ENCODE measurements at places on chromosomes 7 and 10.

DNA sequence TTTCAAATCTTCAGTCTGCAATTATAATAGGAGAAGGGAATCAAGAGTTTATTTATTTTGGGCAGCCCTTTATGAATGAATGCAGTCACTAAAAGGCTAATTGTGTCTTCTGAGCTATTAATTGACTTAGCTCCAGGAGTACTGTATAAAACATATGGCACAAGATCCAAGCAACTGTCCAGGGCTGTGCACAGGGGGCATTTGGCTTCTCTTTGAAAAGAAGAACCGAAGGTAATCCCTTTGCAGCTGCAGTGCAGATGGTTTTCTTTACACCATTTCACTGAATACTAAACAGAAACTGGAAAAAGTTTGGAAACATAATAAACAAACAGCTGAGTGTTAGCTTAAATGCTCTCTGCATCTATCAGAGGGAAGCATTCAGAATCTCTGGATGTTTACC is 282.6 kb upstream of the LRRN3 start:
- no peak for DNase-seq

DNA sequence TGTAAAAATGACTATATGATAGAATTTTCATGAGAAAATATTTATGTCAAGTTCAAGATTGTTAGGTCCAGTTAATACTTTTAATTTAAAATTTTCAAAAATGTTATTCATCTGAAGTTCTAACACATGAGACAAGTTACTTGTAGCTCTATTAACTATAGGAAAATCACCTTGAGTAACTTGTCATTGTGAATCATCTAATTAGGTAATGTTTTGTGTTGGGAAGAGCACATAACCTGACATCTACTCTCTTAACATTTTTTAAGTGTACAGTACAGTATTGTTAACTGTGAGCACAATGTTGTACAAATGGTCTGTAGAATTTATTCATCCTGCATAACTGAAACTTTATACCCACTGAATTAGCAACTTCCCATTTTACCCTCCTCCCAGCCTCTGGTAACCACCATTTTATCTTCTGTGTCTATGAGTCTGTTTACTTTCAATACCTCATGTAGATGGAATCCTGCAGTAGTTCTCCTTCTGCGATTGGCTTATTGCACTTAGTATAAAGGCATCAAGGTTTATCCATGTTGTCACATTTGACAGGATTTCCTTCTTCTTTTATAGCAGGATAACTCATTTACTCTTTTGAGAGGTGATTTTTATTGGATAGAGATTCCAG is 54.6 kb downstream of the ARL4A start:
- no peak for DNase-seq

GRCh38 chr10:116878123-116878522 is 28.8 kb downstream of the ENO4 start:
- no peak for DNase-seq

- no peak for DNase-seq
These were observed 32.2 kb downstream of the IL15RA start for GRCh38 chr10:5945190-5945509.

DNA sequence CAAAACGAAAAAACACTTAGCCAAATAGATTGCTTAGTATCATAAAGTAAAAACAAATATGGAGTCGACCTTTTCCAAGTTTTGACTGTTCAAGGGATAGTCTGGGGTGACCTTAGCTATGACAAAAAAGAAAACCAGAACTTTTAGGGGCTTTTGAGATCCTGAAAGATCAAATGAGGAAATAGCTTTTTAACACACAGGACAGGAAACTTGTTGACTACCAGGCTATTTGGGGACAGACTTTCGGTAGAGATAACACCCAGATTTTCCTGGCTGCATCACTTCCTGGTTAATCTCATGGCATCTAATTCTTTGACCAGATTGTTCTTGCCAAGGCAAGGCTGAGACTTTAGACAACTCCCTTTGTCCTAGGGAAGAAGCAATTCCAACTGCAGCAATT is 34.5 kb upstream of the EGR2 start:
- DNase-seq: no peak
